ENCODE measurements at places on chromosomes 11 and 22. TPM values are rescaled to one million over a fixed set of nuclear protein-coding genes. Genes with fewer than 3 reads are reported as not detected.

DNA sequence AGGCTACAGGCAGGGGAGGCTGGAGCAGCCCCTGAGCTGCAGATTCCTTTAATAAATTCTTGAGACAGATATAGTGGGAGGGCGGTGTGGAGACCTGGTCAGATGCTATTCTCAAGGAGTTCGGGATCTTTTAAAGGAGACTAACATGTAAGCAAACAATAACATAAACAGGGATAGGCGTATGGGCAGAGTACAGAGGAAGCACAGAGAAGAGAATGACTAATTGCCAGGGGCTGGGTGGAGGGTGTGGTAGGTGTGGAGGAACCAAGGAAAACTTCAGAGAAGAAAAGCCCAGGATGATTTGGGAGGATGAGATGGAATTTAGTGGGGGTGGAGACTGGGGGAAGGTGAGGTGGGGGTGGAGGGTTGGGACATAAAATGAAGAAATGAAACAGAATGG is 9.7 kb upstream of the HEPHL1 start:
- DNase-seq: no peak

DNA sequence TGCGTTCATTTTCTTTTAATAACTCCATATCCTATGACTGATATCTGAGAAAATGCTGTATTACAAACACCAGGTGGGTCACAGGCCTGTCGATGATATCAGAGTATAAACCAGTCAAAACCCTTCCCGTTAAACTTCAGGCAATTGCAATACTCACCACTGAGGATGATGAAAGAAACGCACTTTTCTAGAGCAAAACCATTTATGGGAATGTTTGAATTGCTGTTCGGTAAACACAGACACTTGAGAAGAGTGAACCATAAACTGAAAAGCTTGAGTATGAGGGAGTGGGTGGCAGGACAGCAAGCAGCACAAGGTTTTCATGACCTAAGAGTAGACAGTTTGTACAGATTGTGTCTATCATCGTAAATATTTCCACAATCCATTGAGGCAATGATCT is 139.8 kb upstream of the CEP126 start:
- no peak for DNase-seq

- DNase-seq: no peak
Measured at GRCh38 chr11:61120706-61121191, 18.5 kb downstream of the CD5 start.

GRCh38 chr11:115611343-115611742 is 107.1 kb upstream of the CADM1 start:
- no peak for DNase-seq

- peak; percentile 95 for DNase-seq
Measured at GRCh38 chr22:42863349-42863961, 6.4 kb upstream of the ARFGAP3 start.

DNA sequence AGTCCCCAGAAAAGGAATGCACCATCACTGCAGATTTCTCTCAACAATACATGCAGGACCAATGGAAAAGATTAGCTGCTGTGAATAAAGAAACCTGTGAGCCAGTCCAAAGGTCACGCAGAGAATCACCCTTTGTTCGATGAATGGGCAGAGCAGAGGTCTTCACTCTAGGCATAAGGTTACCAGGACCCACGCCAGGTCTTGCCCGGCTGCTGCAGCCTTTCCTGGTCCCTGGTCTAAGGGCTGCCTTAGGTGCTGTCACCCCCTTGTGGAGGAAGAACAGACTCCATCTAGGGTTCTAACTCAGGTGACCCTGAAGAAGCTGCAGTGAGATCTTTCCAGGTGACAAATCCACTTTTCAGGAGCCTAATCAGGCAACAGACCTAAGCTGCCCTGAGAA is 29.0 kb upstream of the NAP1L4 start:
- peak; percentile 18 for DNase-seq

DNA sequence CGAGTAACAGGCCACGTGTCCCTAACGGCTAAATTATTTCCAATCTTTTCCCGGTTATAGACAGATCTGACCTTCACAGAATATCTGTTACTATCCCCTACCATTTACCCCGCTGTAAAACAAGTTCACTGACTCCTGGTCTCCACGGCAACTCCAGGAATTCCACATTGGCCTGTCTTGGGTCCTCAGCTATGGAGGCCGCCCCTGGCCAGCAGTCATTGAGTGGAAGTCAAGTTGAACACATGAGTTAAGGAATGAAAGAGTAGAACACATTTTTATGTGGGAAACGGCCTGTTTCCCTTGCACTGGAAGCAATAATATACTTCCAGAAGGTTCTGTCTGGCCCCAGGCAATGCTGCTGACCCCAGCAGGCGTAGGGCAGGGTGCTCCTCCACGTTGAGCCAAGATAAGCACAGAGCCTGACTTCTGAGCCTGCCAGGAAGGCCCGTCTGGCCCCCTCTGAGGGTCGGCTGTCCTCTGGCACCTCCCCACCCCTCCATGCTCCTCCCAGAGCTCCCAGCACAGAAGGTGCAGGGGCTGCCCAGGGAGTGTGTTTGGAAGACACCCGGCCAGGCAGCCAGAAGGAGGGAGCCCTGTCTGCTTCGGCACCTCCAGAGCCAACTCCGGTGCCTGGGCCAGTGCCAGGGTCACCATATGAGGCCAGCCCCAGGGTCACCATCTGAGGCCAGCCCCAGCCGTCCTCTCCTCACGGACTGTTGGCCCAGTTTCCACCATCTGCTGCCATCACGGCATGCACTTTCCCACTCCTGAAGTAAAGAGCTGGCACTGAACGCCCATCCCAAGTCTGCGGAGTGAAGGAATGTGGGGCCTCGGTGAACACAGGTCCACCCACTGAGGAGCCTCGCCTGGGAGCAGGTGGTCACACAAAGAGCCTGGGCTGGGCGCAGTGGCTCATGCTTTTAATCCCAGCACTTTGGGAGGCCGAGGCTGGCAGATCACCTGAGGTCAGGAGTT is 813.2 kb downstream of the BRD1 start:
- DNase-seq: no peak

GRCh38 chr11:20599221-20600019 is at the start of gene SLC6A5:
Gene SLC6A5, plus strand, starts transcription at chr11:20599608. Its CDS starts 65 bp downstream, at chr11:20599673.
- peak; percentile 33 for DNase-seq

DNA sequence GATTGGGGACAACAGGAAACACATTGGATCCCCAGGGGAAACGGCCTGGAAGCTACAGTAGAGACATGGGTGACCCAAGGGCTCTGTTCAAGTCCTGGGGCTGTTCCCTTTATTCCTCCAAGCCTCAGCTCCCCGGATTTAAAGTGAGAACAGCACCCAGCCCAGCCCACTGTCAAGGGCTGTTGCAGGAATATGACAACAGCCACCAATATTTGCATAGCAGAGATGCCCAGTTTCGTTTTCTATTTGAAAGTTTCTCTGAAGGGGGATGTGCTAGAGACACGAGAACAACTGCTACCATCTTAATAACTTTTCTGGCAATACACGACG is 81.1 kb upstream of the WNT7B start:
- no peak for DNase-seq

GRCh38 chr11:116707746-116708145 is 65.0 kb downstream of the BUD13 start:
- DNase-seq: no peak

GRCh38 chr11:74325649-74326645 is 14.5 kb upstream of the P4HA3 start:
- DNase-seq: no peak

- DNase-seq: no peak
Measured at GRCh38 chr11:33956611-33957010, 64.7 kb upstream of the LMO2 start.

- peak; percentile 16 for DNase-seq
Measured at GRCh38 chr11:66835768-66836405, 7.4 kb upstream of the RCE1 start.

DNA sequence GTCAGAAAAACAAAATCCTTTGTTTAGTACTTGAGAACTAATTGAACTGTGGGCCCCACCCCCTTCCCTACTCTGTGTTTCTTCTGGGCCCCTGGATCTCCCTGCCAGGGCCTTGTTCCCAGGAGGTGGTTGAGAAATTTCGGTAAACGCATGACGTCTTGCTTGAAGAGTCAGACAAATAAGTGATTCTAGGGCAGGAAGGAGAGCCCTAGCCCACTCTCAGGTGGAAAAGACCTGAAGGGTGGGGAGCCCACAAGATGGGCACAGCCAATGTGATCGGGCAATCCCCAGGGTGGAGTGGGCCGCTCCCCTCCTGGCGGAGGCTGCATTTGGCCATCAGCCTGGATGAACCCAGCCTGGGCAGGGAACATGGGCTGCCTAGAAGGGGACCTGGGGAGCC is 16.8 kb upstream of the P2RY2 start:
- DNase-seq: no peak

GRCh38 chr11:84564180-84564866 is 1062.8 kb downstream of the DLG2 start:
- peak; percentile 73 for DNase-seq

- DNase-seq: peak; percentile 82
Measured at GRCh38 chr11:59776210-59777066, 21.3 kb downstream of the STX3 start.

GRCh38 chr22:31602259-31602952 is 59.6 kb downstream of the PISD start:
- DNase-seq: peak; percentile 99

DNA sequence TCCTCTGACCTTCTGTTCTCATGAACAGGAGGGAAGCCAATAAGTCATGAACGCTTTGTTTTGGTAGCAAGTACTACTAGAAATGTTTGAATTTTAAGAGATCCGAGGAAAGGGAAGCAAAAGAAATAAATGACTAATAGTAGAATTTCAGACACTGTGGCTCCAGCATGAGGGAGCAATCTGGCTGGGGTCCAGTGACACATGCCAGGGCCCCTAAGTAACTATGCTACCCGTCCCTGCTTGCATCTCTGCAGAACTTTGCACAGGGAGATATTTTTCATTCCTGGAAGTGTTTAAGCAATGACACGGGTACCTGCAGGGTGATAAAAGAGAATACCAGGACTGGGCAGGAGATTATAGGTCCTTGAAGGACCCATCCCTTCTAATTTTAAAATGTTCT is 7.3 kb upstream of the ADAMTS8 start:
- DNase-seq: no peak

DNA sequence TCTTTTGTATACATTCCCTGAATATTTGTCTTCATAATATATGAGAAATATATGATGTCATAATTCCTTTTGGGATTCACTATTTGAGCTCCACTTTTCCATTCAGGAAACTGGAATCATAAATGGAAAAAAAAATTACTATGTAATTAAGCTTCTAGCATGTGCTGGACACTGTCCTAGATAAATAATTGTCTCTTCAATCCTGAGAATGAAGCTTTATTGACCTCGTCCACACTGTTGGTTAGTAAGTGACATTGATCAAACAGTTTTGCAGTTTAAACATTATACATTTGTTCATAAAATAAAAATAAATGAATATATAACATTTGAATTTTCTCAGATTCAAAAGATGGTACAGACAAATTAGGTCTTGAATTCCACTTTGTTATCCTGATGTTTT is 1691.2 kb downstream of the LRRC4C start:
- DNase-seq: no peak

GRCh38 chr11:47152953-47153950 is 23.4 kb downstream of the ARFGAP2 start:
- DNase-seq: peak; percentile 63

FOXRED1 gene
- 18.8 TPM for total RNA-seq

KRTAP5-7 gene
- total RNA-seq: not detected

MUC15 gene
- not detected for total RNA-seq

SCGB2A2 gene
- total RNA-seq: not detected

YAP1 gene
- total RNA-seq: 16.8 TPM

RFPL2 gene
- total RNA-seq: 2.8 TPM

SOX6 gene
- total RNA-seq: 2.1 TPM

RCE1 gene
- total RNA-seq: 25.6 TPM

RASSF10 gene
- 36.0 TPM for total RNA-seq

OR51E2 gene
- not detected for total RNA-seq

Data from Caki2 (cell line).